ENCODE measurements at places on chromosomes 2 and 18.
A peak's percentile ranks its signal among the peaks of the same experiment; 100 is the strongest.

- no peak for DNase-seq
Measured at GRCh38 chr2:12177455-12178288, 431.2 kb downstream of the LPIN1 start.

GRCh38 chr2:27313882-27314645, 5.8 kb upstream of the UCN start:
- DNase-seq: no peak

GRCh38 chr18:68733707-68734106, 18.8 kb upstream of the TMX3 start:
- no peak for DNase-seq

GRCh38 chr2:184141866-184142265, 456.5 kb upstream of the ZNF804A start:
- DNase-seq: no peak

DNA sequence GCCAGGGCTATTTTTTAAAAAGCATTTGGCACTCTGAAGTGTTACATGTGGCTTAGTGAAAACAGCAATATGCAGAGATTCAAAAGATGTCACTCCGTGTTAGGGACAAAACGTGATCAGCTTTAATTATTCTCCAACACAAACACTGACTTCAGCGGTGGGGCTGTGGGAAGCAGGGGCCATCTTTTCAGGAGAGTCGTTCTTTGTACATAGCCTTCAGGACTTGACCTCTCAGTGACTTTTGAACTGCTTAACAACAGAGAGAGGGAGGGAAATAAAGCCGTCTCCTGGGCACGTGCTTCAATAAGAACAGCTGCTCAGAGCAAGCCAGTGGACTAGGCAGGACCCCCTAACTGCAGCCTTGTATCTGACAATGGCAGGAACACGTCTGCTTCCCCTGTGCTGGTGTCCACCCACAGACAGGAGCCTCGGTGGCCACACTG, 95.0 kb upstream of the HDAC4 start:
- no peak for DNase-seq

- DNase-seq: no peak
Measured at GRCh38 chr2:240618776-240619175, 6.5 kb upstream of the GPR35 start.

GRCh38 chr2:237616734-237617586, 10.4 kb upstream of the LRRFIP1 start:
- no peak for DNase-seq

DNA sequence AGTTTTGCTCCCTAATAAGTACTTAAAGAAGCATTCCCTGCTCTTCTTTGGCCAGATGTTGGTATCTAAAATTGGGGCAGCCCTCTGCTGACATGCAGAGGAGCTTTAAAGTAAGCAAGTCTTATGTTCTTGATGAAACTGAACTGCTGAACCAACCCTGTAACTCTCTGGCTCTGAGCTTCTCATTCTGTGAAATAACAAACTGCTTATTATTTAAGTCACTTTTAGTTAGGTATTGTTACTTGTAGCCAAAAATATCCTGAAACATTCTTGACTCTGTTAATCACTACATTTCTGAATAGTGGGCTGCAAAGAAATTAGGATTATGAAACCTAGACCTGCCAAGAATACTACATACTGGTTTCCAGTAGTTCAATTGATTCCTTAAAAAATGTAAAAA, 15.5 kb downstream of the PPP3R1 start:
- DNase-seq: no peak

- no peak for DNase-seq
Measured at GRCh38 chr2:160666154-160667060, 172.8 kb upstream of the RBMS1 start.

- DNase-seq: no peak
Measured at GRCh38 chr2:231369580-231370428, 25.7 kb upstream of the B3GNT7 start.

DNA sequence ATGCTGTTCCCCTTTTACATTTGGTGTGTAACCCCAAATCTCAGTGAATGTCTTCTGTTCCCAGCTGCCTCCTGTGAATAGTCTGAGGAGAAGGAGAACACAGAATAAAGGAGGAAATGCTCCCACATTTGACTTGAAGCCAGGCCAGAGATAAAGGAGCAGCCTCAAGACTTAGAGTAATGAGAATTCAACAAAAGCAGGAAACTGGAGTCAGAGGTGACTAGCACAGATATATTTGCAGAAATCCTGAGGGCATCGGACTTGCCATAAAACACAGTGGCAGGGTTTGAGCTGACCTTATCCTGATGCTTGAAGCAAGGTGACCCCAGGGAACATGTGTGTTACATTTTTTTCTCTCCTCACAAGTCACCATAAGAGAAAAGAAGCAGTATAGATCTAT, 291.4 kb upstream of the RND3 start:
- no peak for DNase-seq

DNA sequence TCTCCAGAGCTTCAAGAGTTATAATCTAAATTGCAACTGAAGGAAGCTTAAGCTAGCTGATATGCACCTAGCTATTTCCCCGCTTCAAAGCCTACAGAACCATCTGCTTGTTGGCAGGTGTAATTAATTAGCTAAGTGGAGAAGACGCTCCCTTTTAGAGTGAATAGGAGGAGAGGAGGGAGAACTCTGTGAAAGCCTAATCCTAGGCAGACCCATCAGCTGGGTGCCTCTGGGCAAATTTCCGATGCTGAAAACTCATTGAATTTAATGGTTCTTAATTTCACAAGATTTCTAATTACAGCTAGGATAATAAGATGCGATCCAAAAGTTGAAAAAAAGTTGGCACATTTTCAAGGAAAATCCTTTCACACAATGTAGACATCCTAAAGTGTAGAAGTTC, 735.9 kb downstream of the ERBB4 start:
- DNase-seq: no peak

DNA sequence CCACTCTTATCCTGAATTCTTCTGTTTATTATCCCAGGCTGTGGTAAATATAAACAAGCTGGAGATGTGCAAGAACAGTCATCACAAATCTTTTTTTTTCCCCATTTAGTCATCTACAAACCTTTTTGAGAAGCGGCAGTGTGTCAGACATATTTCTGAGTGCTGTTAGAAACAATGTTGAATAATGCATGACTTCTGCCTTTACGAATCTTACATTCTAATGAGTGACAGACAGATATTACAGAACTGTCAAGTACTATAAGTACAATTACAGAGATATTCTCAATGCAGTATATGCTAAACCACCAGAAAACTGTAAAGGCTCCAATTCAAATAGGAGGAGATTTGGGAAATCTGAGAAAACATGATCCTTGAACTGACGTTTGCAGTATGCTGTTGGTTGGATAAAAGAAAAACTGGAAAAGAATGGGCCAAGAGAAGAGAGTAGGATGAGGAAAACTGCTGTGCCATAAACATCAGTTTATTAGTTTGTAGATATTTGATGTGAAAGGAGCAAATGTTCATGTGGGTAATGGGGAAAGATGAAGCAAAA, 379.5 kb upstream of the SLC8A1 start:
- DNase-seq: no peak

DNA sequence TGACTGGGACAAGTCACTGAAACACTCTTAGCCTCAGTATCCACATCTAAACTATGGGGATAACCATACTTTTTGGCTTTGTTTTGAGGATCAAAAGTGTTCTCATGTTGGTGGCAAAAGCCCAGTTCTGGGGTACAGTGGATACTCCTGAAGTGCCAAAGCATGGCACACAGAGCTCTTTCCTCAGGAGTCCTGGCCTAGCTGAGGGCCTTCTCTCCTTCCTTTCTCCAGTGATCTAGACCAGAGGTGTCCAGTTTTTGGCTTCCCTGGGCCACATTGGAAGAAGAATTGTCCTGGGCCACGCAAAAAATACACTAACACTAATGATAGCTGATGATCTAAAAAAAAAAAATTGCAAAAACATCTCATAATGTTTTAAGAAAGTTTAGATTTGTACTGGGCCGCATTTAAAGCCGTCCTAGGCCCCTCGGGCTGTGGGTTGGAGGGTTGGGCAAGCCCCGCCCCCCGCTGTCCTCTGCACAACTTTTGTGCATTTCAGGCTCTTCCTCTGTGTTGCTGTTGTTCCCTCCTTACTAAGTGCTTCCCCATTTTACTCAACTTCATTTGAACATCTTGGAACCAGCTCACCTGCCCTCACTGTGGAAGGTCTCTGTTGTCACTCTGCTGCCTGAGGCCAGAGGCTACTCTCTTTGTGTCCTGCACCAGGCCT, 337.0 kb downstream of the CYRIA start:
- DNase-seq: no peak

DNA sequence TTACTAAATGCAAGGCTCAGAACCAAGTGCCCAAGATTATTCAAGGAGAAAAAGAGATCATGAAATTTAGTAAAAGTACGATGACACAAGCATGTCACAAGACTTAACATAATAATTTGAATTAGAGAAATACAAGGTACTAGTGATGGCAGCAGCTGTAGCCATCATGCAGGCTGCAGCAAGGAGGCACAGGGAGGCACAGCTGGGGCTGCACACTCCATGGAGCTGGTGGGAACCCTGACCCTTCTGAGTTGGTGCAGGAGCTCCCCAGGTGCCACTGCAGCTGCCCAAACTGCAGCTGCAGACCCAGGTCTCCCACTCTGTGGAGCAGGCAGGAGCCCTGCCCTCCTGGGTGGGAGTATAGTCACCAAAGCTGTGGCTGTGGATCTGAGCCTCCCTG, 46.0 kb downstream of the COL3A1 start:
- DNase-seq: no peak

GRCh38 chr2:174012347-174013314, 47.5 kb upstream of the SP3 start:
- DNase-seq: peak; percentile 23

- DNase-seq: no peak
Measured at GRCh38 chr2:230739961-230740360, 27.3 kb downstream of the CAB39 start.

Data from activated naive CD4-positive, alpha-beta T cell treated with Interleukin-2 at 50 U/mL for 16 hours (primary cell).